Stimulated activated CD8-positive, alpha-beta memory T cell treated with anti-CD3 and anti-CD28 coated beads, Interleukin-7, amount 100 ng/mL, for 4 hours (primary cell): ENCODE measurements at places on chromosomes 1 and 21.

DNA sequence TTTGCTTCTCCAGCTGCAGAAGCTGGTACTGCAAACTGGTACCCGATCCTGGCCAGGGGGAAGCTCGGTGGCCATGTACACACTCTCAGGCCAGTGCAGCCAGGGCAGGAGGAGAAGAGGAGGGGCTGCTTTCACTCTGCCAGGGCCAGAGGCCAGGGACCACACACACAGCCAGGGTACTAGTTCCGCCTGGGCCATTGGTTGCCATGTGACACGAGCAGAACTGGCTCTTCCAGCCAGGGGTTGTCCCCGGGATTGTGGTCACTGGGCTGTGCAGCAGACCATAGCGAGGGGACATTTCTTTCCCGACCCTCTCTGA lies 3.7 kb upstream of the SHISAL2A start:
- DNase-seq = no peak

DNA sequence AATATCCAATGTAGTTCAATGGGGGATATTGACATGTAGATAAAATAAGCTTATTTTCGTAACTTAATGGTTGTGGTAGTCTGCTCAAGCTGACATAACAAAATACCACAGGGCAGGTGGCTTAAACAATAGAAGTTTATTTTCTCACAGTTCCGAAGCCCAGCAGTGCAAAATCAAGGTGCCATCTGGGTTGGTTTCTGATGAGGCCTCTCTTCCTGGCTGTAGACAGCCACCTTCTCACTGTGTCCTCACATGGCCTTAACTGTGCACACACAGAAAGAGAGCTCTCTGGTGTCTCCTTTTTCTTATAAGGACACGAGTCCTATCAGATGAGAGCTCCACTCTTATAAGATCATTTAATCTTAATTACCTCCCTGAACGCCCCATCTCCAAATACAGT lies 64.8 kb upstream of the IPO9 start:
- DNase-seq = no peak

DNA sequence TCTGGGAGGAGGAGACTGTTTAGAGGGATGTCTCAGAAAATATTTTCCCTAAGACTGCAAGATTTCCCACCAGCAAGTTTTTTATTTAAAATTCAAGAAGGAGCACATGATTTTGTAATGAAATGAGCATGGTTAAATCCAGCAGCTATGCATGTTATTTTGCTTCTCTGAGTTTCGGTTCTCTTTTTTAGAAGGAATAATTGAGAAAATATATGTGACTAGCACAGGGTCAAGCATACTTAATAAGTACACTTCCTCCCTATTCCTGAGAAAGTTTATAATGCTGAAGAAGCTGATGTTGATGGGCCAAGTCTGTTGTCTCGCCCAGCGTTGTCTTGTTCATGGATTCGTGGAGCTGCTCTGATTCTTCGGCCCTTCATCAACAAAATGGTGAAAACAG lies 51.2 kb downstream of the EXO1 start:
- DNase-seq = no peak

- DNase-seq = no peak
Observed at GRCh38 chr1:239676522-239677273, 290.3 kb downstream of the CHRM3 start.

DNA sequence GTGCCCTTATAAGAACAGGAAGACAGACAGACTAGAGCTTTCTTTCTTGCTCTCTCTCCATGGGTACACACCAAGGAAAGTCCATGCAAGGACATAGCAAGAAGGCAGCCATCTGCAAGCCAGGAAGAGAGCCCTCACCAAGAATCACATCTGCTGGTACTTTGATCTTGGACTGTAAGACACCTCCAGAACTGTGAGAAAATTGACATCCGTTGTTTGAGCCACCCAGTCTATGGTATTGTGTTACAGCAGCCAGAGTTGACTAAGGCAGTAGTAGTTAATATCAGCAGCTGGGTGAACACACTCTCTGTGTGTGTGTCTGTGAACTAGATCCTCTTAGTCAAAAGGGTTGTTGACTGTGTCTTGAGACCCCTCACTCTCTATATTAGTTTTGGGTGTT lies 53.8 kb upstream of the PPP2R5A start:
- no peak for DNase-seq

DNA sequence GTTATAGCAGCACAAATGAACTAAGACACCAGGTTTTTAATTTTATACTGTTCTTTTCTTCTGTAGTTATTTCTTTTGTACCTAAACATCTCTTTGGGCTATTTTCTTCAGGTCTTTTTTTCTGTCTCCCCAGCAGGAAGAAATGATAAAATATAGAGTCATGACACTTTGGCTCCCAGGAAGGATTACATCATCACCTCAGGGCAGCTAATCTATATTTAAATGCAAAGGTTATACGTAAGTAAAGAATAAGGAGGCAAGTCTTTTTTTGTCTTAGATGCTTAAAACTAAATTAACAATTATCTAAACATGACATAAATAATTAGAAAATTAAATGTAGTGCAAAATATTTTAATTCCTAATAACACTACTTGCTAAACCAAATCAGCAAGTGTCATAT lies 57.0 kb downstream of the WARS2 start:
- DNase-seq = no peak

GRCh38 chr1:111723091-111723806 lies 15.9 kb downstream of the INKA2 start:
- DNase-seq = no peak

GRCh38 chr1:45957684-45958083 lies 154.3 kb downstream of the MAST2 start:
- no peak for DNase-seq

GRCh38 chr1:151944857-151945575 lies 35.7 kb upstream of the THEM4 start:
- DNase-seq = no peak

DNA sequence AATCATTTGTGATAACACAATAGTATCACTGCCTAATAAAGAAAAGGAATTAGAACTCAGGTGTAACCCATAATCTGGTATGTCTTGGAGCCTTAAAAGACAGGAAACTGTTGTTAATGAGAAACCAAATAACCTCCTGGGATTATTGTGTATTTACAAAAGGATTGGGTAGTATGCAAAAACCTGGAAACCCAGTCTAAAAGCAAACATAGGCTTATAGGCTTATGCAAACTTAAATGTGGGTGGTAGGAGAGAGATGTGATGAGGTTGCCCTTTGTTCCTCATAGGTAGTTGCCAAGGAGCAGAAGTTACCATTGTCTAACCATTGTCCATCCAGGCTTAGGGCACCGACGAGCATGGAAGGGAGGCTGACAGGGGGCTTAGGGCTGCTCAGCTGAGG lies 165.8 kb downstream of the AK5 start:
- no peak for DNase-seq

GRCh38 chr1:30878016-30878415 lies 30.5 kb downstream of the SDC3 start:
- DNase-seq = no peak

DNA sequence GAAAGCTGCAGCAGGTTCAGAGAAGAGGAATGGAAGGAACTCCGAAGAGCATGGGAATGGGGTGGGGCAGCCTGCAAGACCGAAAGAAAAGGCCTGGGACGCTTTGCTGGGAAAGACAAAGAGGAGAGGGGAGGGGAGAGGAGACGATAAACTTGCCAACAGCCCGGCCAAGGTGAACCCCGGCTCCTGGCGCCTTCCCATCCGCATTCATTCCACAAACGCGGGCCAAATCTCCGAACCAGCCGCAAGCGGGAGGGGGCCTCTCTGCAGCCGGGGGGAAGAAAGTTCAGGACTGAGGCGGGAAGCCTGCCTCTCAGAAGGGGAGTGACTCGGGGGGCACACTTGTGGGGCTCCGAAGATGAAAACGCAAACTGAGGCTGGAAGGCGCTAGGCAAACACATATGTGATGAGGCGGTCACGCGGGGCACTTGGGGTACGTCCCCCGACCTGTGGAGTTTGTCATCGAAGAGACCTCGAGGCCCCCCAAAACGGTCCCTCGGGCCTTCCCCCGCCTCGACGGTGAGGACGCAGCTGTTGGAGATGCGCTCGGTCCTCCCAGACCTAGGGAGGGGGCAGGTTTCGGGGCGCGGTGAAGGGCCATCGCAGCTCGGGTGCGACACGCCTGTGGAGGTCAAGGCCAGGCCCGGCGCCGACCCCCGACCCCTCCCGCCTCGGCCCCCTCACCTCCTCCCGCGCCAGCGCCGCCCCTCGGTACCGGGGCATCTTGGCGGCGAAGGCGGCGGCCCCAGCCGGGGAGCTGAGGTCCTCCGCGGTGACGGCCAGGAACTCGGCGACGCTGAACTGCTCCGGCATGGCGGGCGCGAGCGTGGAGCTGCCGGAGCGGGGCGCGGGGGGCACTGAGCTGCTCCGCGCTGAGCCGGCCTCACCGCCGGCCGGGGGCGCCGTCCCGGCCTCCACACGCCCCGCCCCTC lies at the start of gene ASAP3:
TSS of gene ASAP3 (minus strand) at position 859 of the 932 bp plus-strand sequence. CDS start at position 813, 46 bp downstream.
- no peak for DNase-seq

DNA sequence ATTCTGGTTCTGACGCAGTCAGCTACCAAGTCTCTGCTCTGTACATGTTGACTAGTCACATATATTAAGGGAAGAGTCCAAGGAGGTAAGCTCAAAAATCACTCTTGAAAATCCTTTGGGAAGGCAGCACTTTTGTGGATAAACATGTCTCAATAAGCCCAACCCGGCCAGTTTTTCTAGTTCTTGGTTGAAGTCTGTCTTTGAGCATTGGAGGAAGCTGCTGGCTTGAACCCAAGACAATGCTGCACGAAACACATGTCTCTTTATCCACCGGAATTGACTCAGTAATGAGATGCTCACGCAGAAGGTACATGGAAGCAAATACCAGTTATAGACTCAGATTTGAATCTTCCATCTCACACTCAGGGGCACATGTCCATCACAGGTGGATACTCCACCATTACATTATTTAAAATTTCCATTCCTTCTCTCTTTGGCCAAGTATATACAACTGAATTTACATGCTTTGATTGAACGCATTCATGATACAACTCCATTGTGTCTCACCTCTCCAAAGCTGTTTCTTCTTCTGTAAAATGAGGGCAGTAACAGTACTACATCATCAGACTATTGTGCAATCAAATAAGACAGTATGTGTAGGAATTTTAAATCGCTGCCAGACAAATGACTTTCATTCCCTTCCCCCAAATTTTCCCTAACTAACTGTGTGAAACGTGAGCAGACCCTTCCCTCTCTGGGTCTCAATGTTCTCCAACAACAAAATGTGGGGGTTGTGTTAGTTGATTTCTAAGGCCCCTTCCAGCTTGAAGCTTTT lies 9.6 kb upstream of the GUCA2A start:
- no peak for DNase-seq

DNA sequence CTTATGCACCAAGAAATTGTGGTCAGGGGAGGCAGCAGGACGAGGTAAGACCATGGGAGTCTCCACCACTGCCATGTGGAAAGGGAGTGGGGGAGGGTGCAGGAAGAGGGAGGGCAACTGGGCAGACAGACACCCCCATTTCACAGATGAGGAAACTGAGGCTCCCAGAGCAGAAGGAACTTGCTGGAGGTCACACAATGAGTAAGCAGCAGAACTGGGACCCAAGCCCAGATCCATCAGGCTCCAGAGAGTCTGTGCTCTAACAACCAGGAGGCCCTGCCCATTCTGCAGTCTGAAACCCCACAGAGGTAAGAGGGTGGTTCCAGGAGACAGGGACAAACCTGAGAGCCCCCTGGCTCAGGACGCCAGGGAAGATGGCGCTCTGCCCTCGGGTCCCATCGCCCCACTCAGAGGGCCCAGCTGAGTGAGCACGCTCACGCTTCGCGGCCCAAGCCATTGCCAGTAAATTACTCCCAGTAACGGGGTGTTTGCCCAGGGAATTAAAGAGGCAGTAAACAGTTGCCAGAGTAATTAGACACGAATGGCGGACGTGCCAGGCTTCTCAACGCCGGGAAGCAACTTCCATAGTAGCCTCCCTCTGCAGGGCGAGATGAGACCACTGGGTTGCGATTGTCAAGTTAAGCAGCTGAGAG lies 59.2 kb downstream of the MATN1 start:
- no peak for DNase-seq

DNA sequence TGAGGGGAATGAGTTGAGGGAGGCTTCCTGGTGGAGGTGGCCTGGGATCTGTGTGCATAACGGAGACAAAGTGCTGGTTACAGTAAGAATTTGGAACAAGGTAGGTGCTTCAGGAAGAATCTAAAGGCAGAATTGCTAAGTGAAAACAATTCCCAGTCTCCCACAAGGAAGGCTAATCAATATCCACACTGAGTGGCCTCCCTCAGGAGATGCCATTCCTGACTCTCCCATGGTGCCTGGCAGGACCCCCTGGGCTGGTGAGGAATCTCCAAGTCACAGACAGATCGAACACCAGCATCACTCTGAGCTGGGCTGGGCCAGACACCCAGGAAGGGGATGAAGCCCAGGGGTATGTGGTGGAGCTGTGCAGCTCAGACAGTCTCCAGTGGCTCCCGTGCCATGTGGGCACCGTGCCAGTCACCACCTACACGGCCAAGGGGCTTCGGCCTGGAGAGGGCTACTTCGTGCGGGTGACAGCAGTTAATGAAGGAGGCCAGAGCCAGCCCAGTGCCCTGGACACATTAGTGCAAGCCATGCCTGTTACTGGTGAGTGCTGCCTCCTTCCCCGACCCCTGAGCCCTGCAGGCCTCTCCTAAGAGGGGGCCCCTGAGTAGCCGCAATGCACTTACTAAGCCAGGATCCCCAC lies 30.7 kb downstream of the IGFN1 start:
- no peak for DNase-seq

- DNase-seq = no peak
Observed at GRCh38 chr1:231485029-231485784, 43.3 kb upstream of the TSNAX start.

- peak; percentile 56 for DNase-seq
Observed at GRCh38 chr1:182781841-182782586, 7.6 kb upstream of the NPL start.

DNA sequence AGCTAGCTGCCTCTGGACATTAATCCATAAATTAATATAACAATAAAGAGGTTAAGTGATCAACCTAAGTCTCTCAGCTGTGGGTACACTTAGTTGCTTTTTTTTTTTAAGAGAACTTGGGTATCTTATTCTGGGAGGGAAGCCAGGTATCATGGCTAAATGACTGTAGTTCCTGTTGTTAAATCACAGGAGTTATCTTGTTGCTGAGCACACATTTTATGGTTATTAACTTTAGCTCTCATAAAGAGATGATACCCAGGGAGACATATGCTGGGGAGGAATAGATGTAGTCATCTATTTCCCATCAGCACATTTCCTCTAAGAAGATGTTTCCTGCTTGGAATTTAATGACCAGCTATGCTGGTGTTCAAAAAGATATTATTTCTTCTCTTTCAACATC lies 227.8 kb downstream of the PTGER3 start:
- DNase-seq = no peak

GRCh38 chr1:114549137-114549536 lies 32.3 kb downstream of the BCAS2 start:
- DNase-seq = no peak

DNA sequence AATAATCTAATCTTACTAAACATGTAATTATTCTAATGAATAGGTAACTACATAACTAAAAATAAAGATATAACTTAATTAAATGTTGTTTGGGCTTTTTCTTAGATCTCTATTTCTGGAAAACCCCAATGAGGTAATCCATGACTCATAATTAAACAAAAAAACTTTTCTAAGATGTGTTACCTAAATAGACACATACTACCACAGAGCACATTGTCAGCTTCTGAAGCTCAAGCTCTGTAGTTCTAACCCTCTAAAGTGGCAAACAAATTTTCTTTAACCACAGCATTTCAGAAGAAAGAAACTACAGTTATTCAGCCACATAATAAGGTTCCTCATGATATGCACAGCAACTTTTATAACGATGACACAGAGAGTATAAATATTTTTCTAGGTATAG lies 4.2 kb downstream of the OR6K3 start:
- DNase-seq = no peak
